Posterior cingulate gyrus (tissue), 11 donors: ENCODE measurements at places on chromosomes 2 and 18.

- no peak for DNase-seq
Measured at GRCh38 chr2:99403524-99403923, 66.3 kb downstream of the EIF5B start.

DNA sequence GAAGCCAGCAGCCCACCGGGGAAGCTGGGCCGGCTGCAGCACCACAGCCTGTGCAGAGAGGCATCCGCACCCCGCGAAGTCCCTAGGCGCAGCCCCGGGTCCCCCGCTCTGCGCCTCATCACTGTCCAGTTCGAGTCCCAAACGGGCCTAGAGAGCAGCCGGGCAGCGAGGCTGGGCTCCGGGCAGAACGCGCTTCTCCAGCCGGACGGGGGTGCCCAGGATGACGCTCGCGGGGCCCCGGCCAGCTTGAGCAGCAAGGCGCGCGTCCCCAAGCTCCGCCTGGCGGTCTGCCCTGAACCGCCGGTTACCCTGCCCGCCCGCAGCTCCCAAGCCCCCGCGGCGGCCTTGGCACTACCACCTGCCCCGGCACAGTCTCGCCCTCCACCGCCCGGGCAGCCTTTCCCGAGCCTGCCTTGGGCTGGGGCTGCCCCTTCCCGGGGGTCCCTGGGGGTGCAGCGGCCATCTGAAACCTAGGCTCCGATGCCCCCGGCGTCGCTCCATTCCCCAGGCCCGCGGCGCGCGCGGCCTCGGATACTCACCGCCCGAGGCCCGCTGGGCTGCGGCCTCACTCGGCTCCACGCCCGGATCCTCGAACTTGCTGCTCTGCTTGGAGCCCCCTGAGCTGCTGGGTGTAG is 591 bp downstream of the SLC16A14 start:
- peak; percentile 36 for DNase-seq

DNA sequence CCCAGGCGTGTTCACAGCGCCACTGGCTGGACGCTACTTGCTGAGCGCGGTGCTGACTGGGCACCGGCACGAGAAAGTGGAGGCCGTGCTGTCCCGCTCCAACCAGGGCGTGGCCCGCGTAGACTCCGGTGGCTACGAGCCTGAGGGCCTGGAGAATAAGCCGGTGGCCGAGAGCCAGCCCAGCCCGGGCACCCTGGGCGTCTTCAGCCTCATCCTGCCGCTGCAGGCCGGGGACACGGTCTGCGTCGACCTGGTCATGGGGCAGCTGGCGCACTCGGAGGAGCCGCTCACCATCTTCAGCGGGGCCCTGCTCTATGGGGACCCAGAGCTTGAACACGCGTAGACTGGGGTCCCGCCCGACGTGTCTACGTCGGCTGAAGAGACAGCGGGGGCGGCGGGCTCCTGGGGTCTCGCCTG is 891 bp upstream of the KHK start:
- DNase-seq, result peak; percentile 78

GRCh38 chr18:59057969-59058368 is 81.7 kb upstream of the SEC11C start:
- no peak for DNase-seq

DNA sequence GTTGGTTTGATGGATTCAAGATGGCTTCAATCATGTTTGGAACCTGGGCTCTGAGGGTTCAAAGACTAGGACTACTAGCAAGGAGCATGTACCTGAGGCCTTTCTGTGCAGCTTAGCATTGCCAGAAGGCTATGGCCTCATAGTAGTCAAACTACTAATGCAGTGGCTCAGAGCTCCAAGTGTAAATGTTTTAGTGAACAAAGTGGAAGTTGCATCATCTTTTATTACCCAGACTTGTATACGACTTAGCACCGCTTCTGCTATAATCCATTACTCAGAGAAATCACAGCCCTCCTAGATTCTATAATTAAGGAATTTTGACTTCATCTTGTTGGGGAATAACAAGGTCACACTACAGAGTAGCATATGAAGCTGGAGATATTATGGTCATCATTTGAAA is 210.5 kb downstream of the ERBB4 start:
- no peak for DNase-seq

DNA sequence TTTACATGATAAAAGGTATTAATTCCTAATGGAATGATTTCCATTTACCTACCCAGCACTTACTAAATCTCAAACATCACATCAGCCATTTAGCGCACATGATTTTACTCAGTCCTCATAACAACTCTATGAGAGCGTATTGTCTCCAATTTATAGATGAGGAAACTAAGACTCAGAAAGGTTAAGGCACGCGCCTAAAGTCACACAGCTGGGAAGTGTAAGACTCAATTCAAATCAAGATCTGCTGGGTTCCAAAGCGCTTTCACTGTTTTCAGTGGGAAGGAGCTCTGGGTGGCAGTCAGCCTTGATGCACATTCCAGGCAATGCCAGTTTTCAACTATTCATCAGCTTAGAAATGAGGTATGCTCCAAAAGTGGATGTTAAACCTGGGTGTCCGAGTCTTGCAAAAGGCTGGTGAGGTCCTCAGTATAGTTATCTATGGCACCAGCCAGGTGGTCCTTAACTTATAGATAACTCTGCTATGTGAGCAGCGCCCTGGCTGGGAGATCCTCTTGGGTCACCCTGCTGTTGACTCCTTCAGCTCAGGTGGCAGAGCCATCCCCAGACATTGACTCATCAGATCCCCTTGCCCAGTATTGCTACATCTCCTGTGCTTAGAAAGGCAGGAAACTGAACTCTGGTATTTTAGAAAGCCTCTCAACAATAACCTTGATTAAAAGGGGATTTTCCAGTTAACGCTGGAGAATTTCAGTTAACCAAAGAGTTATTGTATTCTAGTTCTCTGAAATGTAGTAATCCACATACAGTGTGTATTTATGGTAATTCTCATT is 47.1 kb downstream of the SLC4A1AP start:
- no peak for DNase-seq

DNA sequence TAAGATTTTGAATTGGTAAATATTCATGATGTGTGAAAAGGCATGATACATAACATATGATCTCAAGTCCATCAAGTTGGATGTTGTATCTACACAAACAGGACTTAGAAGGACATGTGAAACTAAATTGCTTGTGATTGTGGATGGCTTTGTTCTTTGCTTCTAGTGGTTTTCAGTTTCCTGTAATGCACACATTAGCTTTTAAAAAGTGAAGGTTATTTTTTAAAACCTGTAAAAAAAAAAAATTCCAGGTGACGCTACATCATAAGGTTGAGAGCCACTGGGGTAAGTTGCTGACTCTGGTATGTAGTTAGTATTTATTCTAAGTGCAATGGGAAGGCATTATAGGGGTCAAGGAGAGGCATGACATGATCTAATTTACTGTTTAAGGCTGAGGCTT is 48.4 kb upstream of the TMEM247 start:
- no peak for DNase-seq

DNA sequence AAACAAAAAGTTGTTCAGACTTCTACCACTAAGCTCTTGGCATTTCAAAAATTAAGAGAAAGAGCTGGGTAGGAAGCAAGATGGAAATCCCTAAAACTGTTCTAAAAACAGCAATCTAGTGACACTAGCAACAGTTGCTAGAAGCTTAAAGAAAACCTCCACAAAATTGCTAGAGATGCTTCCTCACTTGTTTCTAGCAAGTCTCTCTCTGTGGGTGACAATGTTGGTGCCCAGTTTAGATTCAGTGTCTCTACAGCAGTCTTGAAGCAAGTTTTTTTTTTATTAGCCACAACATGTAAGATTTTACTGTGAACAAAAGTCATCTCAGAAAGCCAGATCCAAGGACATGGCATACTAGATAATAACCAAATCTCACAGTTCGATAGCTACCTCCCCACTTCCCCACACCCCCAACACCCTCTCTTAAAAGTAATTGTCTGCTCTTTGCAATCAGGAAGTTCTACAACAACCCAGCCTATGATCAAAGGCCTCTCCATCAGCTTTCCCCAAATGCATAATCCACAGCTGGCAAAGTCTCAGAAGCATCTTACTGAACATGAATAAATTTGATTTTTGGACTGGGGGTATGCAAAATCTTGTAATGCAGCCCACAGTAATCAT is 70.0 kb downstream of the ANKRD44 start:
- no peak for DNase-seq

DNA sequence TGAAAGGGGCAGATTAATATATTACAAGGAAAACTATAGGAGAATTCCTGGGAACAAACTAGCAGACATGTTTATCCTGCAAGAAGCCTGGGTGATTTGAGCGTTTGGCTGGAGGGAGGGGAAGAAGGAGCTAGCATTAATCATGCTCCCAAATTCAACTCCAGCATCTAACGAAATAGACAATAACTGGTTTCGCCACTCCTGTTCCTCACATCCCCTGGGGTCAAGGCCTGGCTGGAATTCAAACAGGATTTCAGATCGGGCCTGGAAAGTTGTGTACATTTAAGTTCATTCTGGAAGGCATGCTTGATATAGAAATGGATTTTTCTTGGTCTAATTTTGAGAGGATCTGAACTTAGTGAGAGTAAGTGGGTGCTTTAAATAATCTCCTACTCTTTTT is 126.1 kb upstream of the CTAGE1 start:
- no peak for DNase-seq
